B cell (primary cell): ENCODE measurements at places on chromosomes 6 and 20.

DNA sequence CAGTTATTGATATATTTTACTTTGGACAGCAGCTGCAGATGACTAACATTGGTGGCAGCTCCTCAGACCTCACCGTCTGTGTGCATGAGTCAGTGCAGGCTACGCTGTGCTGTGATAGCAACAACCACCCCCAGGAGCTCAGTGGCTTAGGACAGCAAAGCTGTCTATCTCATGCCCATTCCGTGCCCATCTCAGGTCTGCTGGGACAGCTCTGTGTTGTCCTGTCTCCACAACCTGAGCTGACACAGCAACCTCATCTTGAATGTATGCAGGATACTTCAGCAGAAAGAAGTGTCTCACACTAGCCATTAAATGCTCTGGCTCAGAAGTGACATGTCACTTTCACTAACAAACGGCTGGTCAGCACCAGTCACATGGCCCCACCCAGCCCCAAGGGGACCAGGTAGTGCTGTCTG is 47.7 kb downstream of the BANF2 start:
- DNase-seq = no peak

GRCh38 chr6:28711325-28711724 is 185.6 kb downstream of the GPX5 start:
- no peak for DNase-seq

GRCh38 chr6:31090275-31090972 is 22.0 kb downstream of the C6orf15 start:
- DNase-seq = no peak

- DNase-seq = no peak
Observed at GRCh38 chr20:23047738-23048214, 1.7 kb downstream of the THBD start.

GRCh38 chr6:18118330-18118729 is 4.1 kb downstream of the NHLRC1 start:
- no peak for DNase-seq
